ENCODE measurements at places on chromosomes 7 and 10.

DNA sequence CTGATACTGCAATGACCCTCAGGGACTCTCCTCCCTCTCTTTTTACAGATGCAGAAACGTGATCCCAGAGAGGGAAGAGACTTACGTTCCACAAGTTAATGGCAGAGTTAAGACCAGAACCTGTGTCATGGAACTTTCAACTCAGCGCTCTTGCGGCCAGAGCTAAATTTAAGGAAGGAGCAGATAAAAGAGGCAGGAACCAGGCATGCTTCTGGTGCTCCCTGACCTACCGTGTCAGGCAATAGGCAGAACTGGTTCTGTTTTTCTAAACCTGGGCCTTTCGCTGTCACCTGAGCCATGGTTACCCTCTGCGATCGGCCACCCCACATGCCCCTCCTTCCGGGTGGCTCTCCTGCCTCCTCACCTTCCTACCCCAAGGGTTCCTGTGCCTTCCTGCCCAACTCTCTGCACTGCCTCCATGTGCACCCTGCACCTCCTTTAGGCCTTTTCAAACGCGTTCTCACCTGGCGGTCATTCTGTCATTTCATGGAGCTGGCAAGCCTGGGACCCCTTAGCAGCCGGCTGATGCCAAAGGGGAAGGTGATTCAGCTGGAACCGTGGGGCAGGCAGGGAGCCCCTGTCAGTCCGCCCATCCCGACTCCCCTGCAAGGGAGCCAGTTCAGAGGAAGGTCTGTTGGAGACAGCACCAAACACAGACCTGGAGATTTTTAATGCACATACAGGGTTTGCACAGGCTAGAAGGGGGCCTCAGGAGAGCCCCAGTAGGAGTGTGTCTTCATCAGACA lies 7.7 kb upstream of the GBX1 start:
- DNase-seq = no peak

DNA sequence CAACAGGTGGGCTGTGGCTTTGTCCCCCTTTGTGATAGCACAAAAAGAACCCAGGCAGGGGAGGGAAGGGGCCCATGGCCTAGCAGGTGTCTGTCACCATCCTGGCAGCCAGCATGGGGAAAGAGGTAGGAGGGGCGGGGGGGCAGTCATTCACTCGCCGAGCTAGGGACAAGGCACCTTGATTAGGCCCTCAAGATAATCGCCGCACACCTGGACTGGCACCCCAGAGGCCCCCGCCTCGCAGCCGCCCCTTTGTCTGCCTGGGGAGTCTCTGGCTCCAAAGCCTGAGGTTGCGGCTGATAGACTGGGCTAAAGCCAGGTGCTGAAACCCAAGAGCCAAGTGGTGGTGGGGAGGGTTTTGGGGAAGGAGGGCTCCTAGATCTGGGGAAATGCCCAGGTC lies 151.2 kb upstream of the PCBD1 start:
- no peak for DNase-seq

- no peak for DNase-seq
These were observed at the start of gene GRM3 for GRCh38 chr7:86643561-86644281. Gene GRM3, plus strand, starts transcription at chr7:86643909. Its CDS starts 121,237 bp downstream, at chr7:86765146.

GRCh38 chr10:125190414-125190813 lies 30.1 kb upstream of the CTBP2 start:
- DNase-seq = no peak

- no peak for DNase-seq
These were observed 8.6 kb upstream of the HKDC1 start for GRCh38 chr10:69211524-69211923.

DNA sequence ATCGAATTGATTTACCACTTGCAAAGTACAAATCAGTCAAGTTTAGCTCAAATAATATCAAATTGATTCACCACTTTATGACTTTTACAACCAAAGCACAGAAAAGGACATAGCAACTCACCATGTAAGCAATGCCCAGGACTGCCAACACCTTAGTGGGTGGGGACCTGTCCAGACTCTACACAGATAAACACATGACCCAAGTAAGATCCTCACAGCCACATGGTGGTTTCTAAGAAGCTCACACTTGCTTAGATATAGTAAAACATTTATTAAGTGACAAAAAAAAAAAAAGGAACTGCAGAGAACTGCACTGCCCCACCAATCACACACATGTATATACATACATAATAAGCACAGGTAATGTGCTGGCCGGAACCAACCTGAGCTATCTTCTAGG lies 116.2 kb downstream of the SLC25A13 start:
- DNase-seq = no peak

DNA sequence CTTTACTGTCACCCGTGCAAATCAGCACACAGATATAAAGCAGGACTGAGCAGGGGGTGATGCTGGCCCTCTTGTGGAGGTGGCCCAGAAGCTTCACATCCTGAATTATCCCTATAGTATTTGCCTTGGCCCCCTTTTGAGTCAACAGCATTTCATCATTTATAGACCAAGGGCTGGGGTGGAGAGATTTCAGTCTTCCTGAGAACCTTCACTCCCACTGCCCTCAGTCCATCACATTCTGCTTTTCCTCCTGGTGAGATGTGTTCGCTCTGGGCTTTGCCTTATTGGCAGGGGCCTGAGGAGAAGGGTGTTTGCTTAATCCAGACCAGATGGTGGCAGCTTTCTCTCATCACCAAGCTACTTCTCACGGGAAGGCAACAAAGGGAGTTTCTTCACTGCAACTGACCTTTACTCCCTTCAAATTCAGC lies 47.7 kb downstream of the NOC3L start:
- DNase-seq = no peak

DNA sequence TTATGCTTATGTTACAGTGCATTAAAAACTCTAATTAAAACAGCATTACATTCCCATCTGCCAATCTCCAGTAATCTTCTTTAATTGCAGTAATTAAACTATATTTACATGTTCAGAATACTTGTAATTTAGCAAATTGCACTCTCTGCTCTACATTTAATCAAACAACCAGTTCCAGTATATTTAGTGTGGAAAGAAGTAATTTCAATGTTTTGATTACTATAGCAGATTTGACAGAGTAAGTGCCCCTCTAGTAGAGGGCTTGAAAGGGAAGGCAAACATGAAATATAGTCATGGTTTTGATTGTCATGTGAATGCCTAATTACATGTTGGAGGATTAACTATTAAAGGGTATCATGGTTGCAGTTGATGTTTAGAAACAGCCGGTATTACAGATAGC lies 739.7 kb downstream of the AUTS2 start:
- DNase-seq = no peak

DNA sequence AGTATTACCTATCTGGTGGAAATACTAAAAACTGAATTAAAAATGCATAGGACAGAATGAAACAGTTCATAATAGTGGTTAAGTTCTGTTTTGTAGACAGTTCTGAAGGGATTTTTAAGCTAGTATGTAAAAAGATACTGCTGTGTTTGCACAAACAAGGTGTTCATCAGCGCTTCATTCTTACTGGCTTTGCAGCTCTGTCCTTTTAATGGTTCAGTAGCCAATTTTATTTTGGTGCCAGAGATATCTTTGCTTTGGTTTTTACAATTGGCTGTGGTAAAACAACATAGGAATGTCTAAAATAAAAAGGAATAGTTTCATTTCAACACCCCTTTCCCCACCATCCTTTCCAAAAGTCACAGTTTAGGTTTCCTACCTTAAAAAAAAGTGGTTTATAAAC lies 33.0 kb downstream of the STAM start:
- no peak for DNase-seq

DNA sequence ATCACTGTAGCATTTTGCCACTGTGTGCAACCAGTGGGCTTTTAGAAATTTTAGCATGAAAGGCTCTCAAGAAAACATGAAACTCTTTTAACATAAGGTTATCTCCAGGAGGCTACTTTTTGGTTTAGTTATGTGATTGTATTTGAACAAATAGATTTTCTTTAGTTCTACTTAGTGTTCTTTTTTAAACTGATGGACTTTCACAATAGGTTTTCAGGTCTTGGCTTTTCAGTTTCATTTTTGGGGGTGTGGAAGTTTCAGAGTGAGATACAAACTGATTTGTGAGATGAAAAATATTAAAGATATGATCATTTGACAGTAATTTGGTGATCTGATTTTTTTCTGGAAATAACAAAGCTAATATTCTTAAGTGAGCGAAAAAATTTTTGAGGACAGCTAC lies 344.1 kb downstream of the PHF14 start:
- no peak for DNase-seq

- no peak for DNase-seq
These were observed 45.2 kb downstream of the DIP2C start for GRCh38 chr10:644076-644942.

- DNase-seq = no peak
These were observed 699.4 kb upstream of the FZD8 start for GRCh38 chr10:36341471-36341870.

DNA sequence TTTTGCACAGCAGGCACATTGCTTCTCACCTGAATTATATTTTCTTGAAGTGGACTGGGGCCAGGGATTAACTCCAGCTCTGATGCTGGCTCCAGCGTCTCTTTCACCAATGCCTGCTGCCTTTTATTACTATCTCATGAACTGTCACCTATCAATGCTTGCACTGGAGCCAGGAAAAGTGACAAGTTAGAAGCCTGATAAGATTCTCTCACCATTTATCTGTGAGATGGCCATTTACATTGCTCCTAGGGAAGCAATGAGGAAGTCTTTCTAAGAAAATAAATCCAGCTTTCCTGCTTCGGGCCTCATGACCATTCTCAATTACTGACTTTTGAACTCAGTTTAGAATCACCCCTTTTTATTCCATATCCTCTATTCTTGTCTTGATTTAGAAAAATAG lies 48.5 kb upstream of the LRRTM3 start:
- DNase-seq = no peak

DNA sequence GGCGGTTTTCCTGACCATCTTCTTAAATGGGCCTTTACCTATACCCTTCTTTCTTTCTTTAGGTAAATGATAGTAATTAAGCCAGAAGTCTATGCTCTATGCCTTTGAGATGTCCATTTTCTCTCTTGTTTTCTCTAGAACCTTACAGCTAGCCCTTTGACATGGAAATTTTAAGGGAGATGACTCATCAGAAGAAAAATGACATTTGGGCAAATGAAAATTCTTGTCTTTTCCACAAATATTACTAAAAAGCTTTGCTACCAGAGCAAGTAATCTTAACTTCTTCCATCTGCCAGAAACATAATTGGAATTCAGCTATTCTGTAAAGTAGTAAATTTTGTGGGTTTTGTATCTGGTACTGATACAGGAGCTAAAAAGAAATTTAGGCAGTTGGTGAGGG lies 59.5 kb downstream of the CCDC3 start:
- DNase-seq = no peak

DNA sequence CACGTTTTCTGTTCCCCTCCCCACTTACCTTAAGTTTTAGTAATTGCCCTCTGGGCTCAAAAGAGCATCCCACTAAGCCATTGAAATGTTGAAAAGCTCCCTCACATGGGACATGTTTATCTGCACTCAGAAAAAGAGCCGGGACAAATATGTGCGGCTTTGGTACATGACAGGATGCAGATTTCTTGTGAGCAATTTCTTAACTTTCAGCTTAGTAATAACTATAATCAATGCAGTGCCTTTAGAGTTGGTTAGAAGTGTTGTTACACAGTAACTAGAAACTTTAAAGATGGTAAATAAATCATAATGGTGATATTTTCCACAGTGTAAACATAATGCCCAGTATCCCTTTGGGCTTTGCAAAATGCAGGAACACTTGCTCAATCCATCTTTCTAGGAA lies 89.2 kb downstream of the ZNF365 start:
- no peak for DNase-seq

DNA sequence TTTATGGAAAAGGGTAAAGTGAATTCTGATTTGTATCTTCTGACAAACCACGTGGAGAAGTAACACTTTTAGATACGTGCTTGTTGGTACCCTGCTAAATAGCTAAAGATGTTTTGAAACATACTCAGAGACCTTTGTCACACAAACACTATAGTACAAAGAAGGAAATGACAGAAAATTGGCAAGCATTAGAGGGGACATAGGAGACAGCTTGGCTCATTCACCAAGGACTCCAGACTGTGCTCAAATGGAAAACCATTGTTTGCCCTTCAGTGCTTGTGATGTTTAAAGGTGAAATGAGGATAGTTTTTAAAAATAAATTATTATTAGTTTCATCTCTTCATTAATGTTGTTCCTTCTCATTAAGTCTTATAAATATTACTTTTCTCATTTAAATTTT lies 34.0 kb upstream of the CD36 start:
- DNase-seq = no peak

GRCh38 chr7:113424185-113424817 lies 305.9 kb upstream of the SMIM30 start:
- DNase-seq = no peak

- peak; percentile 32 for DNase-seq
These were observed 93.8 kb upstream of the NOBOX start for GRCh38 chr7:144497282-144497681.

DNA sequence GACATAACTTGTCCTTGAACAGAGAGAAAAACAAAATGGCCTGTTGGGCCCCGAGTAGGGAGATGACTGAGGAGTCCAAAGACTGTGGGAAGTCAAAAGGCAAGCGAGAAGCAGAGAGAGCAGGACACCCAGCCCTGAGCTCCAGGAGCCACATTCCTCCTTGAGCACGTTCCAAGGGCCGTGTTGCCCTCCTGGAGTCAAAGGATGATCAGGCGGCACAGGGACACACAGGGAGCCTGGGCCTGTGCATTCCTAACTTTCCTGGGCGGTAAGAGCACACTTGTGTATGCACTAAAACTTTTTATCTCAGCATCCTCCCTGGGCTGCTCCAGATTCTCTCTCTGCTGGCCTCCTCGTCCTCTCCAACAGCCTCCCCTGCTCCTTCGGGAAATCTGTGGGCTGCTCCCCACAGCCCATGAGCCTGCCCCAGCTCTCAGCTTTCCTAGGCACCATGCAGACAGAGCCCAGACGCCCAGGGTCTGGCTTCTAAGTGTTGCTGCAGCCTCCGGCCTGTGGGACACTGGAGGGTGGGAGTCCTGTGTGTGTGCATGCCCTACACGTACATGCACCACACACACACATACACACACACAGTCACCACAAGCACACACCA lies 281.8 kb downstream of the POU6F2 start:
- DNase-seq = no peak

GRCh38 chr10:10796774-10797415 lies 220.8 kb upstream of the CELF2 start:
- no peak for DNase-seq

Data from HCEC 1CT (cell line).